Activated B cell treated with CpG ODN at 0.5 μM for 24 hours (primary cell): ENCODE measurements at places on chromosomes 6 and 20. TPM values are rescaled to one million over a fixed set of nuclear protein-coding genes. Genes with fewer than 3 reads are reported as not detected.

DNA sequence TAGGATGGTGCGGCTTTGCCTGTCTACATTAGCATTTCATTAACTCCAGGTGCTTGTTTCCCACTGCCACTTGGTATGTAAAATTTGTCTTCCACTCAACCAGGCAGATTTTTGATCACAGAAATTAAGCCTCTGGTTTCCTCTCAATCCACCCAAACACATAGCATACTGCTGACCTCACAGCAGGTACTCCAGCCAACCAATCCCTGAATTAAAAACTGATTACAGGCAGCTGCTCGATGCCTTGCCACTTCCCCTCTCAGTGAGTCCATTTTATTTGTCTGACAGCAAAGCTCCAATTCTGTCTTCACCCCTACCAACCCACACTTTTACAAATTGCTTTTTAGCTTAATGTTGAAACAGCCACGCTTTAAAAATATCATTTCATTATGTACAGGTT, 95.2 kb downstream of the PLCB1 start:
- peaks cover 2% of the 10 kb centered on the region for H3K27me3 ChIP-seq
- no peaks in the 10 kb centered on the region for H3K4me1 ChIP-seq
- H3K27ac ChIP-seq: no peak overlapping the region
- H3K4me3 ChIP-seq: no peak overlapping the region
- DNase-seq: no peak
- no peaks in the 10 kb centered on the region for H3K36me3 ChIP-seq

GRCh38 chr6:126447367-126447766, 107.5 kb downstream of the CENPW start:
- no peak overlapping the region for H3K4me3 ChIP-seq
- H3K27ac ChIP-seq: no peak overlapping the region
- H3K4me1 ChIP-seq: no peaks in the 10 kb centered on the region
- H3K27me3 ChIP-seq: peaks cover 2% of the 10 kb centered on the region
- H3K36me3 ChIP-seq: no peaks in the 10 kb centered on the region
- no peak for DNase-seq

LRRC1 gene
- total RNA-seq: 3.0 and 4.7 TPM in 2 replicates

- H3K36me3 ChIP-seq: no peaks in the 10 kb centered on the region
- H3K27me3 ChIP-seq: no peaks in the 10 kb centered on the region
- no peaks in the 10 kb centered on the region for H3K4me1 ChIP-seq
- no peak overlapping the region for H3K4me3 ChIP-seq
- no peak overlapping the region for H3K27ac ChIP-seq
These were observed 368.5 kb downstream of the DOK5 start for GRCh38 chr20:54843865-54844264.

CASS4 gene
- total RNA-seq: 0.29 and 0.51 TPM in 2 replicates

GRCh38 chr6:142478117-142478516, 176.3 kb downstream of the ADGRG6 start:
- DNase-seq: no peak
- no peak overlapping the region for H3K4me3 ChIP-seq
- no peaks in the 10 kb centered on the region for H3K36me3 ChIP-seq

GRCh38 chr6:162119341-162119740, 608.2 kb downstream of the PRKN start:
- no peaks in the 10 kb centered on the region for H3K4me1 ChIP-seq
- DNase-seq: no peak
- no peak overlapping the region for H3K4me3 ChIP-seq
- no peak overlapping the region for H3K27ac ChIP-seq
- H3K36me3 ChIP-seq: no peaks in the 10 kb centered on the region

DNA sequence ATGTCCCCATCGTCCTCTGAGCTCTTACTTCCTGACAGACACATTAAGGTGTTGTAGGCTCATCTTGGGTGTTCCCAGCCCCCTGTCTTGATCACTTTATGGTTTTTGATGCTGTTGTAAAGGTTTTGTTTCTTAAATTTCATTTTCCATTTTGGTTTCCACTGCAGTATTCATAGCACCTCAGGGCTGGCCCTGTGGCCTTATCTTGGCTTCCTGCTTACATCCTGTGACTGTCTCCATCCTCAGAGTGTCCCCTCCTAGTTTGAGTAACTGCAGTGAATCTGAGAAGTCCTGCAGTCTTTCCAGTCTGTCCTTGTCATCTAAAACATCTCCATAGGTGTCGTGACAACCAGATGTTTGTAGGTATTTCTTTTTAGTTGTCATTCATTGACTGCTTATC, 50.9 kb downstream of the JARID2 start:
- H3K27ac ChIP-seq: peak overlapping the region; percentile 10
- peaks cover 24% of the 10 kb centered on the region for H3K36me3 ChIP-seq
- H3K4me3 ChIP-seq: no peak overlapping the region
- no peaks in the 10 kb centered on the region for H3K27me3 ChIP-seq
- H3K4me1 ChIP-seq: peaks cover 79% of the 10 kb centered on the region
- DNase-seq: no peak

GRCh38 chr6:87082160-87082721, 12.7 kb downstream of the CGA start:
- DNase-seq: no peak
- H3K4me3 ChIP-seq: no peak overlapping the region
- no peaks in the 10 kb centered on the region for H3K36me3 ChIP-seq
- H3K27ac ChIP-seq: peak overlapping the region; percentile 15
- H3K27me3 ChIP-seq: peaks cover 2% of the 10 kb centered on the region
- peaks cover 12% of the 10 kb centered on the region for H3K4me1 ChIP-seq

EPB41L2 gene
- total RNA-seq: 62.7 and 62.8 TPM in 2 replicates

DNA sequence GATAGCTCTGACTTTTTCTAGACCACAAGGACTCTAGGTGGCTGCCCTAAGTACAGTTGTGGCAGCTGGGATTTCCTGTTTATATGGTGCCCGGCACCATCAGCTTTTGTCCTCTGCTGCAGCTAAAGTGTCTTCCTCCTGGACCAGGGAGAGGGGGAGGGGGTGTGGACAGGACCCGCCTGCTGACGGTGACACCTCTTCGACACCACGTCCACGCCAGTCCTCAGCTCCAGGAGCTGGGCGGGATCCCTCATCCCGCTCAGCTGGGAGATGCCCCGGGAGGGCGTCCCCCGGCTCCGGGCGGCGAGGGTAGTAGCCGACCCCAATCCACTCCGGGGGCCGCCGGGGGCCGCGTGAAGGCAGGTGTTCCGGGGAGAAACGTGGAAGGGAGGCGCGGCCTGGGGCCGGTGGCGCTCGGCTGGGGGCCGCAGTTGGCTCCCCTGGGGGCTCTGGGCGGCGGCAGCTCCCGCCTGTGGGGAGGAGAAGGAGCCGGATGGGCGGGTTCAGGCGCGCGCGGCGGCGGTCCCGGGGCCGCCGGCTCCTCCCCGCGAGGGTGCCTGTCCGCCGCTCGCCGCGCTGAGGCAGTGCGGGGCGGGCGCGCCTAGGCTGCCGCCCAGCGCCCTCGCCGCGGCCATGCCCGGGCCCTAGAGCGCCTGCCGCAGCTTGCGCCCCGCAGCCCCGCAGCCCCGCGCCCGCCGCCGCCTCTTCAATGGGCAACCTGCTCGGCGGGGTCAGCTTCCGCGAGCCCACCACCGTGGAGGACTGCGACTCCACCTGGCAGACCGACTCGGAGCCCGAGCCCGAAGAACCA, at the start of gene OGFRL1:
Gene OGFRL1, plus strand, starts transcription at position 584 of the 811 bp plus-strand sequence. Its CDS starts 126 bp downstream, at position 710.
- peak; percentile 80 for DNase-seq
- peaks cover 11% of the 10 kb centered on the region for H3K36me3 ChIP-seq
- H3K4me1 ChIP-seq: peaks cover 49% of the 10 kb centered on the region
- no peaks in the 10 kb centered on the region for H3K27me3 ChIP-seq
- peak within 1 kb of the TSS; percentile 85 for H3K4me3 ChIP-seq
